ENCODE measurements at places on chromosomes 16 and 17.

- peak; percentile 38 for DNase-seq
Measured at GRCh38 chr17:10631048-10631700, 25.9 kb downstream of the MYH3 start.

- DNase-seq: peak; percentile 52
Measured at GRCh38 chr16:19559242-19559910, 3.9 kb downstream of the VPS35L start.

- DNase-seq: no peak
Measured at GRCh38 chr17:4206962-4207361, 56.8 kb downstream of the ANKFY1 start.

GRCh38 chr17:1724869-1725641 lies 551 bp downstream of the WDR81 start:
- DNase-seq: no peak

- DNase-seq: no peak
Measured at GRCh38 chr17:66268247-66268927, 34.0 kb upstream of the PRKCA start.

- no peak for DNase-seq
Measured at GRCh38 chr17:66313325-66313724, 10.9 kb downstream of the PRKCA start.

GRCh38 chr17:32266051-32266388 lies 388 bp downstream of the RHBDL3 start:
- DNase-seq: no peak

DNA sequence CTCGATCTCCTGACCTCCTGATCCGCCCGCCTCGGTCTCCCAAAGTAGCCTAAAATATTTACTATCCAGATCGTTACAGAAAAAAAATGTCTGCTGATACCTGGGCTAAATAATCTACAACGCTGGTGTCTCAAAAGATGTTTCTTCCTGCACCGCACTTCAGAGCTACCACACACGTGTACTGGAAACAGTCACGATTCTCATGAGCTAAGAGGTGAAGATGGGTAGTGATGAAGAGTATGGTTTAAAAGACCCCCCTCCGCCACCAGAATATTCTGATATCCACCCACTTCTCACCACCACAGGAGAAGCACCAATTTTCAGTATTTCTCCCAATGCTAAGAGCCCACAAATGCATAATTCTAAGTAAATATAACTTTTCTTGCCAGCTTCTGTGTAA lies 50.2 kb downstream of the SMG6 start:
- no peak for DNase-seq

DNA sequence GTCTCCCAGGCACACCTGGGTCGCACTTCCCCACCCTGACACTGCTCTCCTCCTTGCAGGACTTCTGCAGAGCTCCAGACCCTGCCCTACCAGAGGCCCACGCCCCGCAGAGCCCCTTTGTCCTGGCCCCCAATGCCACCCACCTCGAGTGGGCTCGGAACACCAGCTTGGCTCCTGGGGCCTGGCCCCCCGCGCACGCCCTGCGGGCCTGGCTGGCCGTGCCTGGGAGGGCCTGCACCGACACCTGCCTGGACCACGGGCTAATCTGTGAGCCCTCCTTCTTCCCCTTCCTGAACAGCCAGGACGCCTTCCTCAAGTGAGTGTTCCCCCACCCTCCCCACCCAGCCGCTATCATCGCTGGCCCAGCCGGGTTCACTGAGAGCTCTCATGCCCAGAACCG lies 79.6 kb downstream of the MGAT5B start:
- DNase-seq: no peak

GRCh38 chr17:28178800-28179199 lies 136.3 kb downstream of the NLK start:
- peak; percentile 13 for DNase-seq

DNA sequence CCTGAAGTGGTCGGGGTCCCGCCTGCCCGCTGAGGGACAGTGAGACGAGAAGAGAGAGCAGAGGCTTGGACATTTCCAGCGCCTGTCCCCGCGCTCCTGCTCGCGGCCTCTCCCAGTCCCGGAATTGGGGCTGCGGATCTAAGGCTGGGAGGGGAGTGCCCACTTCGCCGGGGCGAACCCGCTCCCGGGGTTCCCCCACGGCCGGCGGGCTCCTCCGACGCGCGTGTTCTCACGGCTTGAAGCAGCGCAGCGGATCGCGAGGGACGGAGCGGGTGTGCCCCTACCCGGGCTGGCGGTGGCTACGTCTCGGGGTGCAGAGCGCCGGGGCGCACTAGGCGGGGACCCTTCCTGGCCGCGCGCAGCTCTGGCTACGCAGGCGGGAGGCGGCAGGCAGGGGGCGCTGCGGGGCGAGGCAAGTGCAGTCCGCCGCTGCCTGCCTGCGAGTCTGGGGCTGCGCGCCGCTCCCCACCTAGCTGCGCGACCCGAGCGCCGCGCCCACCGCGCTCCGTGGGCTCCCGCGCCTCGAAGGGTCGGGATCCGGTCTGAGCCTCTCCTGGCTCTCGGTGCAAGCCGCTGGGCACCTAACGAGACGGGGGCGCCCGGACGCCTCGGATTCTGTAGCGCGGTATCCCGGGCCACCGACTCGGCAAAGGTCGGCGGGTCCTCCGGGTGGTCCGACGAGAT lies 1.2 kb downstream of the NGFR start:
- peak; percentile 38 for DNase-seq

- no peak for DNase-seq
Measured at GRCh38 chr16:59201160-59201559, 467.0 kb upstream of the GOT2 start.

GRCh38 chr16:54140057-54140787 lies 146.4 kb downstream of the IRX3 start:
- DNase-seq: no peak

DNA sequence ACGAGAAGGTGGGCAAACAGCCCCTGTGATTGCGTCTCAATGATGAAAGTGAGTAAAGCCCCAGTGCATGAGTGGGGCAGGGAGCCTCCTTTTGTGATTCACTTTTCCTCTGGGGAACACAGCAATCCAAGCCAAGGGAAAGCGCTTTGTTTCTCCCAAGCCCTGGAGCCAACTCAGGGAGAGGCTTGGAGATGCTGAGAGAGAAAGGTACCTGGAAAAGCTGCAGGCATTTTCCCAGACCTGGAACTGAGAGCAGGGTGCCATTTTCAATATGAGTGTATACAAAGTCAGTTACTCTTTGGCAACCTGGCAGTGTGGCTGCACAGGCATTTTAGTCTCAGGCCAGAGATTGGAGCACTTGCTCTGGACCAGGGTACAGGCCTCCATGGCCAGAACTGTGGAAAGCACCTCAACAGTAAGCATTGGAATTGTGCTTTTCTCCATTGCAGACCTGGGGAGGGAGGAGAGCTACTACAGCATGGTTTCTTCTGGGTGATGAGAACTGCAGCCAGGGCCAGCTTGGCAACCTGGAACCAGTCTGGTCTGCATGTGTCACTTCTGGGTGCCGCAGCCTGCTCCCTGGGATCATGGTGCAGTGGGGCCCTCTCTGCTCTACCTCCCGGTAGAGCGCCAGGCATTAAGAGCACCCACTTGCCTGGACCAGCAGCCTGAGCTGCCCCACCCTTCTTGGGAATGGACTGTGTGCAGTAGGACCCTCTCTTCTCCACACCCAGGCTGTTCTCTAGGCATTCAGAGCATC lies 89.0 kb upstream of the CDH5 start:
- no peak for DNase-seq

GRCh38 chr16:75203667-75204409 lies 3.1 kb downstream of the CTRB2 start:
- no peak for DNase-seq

GRCh38 chr16:28829747-28830146 lies 6.9 kb downstream of the ATXN2L start:
- DNase-seq: no peak

DNA sequence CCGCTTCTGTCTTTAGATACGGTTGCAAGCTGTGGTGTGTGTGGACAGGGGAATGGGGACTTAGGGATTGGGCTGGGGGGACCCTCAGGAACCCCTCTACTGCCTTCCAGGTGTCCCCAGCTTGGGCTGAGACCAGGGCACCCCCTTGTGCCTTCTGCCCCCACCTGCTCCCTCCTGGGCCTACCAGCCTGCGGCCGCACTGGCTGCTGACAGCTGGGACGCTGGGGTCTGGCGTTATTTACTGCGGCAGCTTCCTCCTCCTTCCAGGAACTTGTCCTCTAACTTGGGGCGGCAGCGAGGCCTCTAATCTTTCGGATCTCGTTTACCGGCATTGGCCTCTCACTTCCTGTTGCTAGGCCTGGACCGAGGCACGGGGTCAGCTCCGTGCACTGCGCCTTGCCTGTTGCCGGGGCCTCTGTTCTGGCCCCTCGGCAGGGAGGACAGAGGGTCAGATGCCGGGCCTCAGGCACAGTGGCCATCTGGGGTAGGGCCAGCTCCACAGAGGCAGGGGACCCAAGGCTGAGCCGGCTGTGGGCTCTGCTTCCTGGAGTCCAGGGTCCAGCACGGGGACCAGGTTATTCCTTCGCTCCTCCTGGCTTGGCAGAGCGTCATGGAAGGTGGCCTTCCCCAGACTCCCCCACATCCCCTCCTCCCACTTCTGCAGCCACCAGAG lies 31.8 kb downstream of the TMEM235 start:
- DNase-seq: no peak

DNA sequence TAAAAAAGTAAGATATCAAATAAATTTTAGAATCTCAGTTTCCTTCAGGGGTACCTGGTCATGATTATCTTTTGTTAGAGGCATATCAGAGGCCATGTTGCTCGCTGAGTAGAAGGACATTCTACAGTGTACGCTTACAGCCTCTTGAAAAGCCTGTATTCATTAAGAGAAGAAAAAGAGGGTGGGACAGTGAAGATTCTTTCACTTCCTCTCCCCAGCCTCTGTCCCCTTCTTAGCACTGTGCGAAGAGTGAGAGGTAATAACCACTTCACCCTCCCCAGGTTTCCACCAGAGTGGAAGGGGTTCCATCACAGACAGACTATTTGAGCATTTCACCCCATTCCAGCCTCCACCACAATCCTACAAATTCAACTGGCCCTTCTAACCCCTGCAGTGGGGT lies 4.8 kb upstream of the LPO start:
- no peak for DNase-seq

DNA sequence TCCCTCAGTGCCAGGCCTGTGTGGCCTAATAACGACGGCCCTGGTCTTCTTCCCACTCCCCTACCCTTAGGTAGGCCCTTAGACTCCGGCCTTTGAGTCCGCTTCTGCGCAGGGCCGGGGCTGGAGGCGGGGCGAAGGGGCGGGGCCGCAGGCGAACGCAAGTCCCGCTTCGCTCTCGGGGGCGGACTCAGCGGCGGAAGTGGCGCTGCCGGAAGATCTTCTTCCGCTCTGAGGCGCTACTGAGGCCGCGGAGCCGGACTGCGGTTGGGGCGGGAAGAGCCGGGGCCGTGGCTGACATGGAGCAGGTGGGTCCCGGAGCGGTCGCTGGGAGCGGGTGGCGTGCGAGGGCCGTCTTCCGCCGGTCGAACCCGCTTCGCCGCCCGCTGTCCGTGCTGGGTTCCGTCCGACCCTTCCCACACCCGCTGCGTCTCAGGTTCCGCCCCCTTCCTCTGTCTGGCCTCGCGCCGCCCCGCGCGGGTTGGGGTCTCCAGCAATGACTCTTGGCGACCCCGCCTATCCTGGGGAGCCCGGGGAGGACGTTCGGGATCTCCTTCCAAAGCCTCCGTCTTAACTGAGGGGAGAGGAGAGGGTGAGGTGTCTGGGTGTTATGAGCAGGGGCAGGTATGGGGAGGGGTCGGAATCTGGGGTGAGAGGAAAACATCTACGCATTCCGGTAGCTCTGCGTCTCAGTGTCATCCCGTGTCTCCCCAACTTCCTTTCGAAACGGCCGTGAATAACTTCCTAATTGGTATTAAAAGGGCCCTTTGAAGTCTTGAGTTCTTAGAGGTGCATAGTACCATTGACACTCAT lies at the start of gene STARD3:
Gene STARD3 (plus strand): TSS at position 218 of the 810 bp plus-strand sequence. CDS start 16,388 bp downstream, outside the sequence.
- peak; percentile 81 for DNase-seq

DNA sequence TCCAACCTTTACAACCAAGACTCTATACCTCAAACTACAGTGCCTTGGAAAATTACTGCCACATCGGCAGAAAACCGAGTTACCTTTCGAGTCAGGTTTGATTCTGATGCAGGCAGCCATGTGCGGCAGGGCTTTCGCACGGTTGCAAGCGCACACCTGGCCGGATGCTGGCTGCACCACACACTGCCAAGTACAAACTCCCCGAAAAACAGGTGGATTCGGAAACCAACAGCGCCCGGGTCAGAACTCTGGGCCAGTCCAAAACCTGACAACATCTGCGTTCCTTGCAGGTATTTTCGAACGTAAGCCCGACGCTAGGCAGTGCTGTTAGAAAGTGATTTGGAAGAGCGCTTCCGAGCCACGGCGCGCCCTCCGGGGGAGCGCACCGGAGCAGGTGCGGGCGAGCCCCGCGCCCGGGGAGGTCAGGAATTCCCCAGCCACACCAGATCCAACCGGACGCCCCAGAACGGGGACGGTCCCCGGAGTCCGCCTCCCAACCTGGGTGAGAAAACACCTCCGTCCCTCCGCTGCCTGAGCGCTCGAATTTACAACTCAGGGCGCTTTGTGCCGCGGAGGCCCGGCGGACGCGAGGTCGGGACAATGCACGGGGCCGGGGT lies 1.2 kb downstream of the USP7 start:
- no peak for DNase-seq

DNA sequence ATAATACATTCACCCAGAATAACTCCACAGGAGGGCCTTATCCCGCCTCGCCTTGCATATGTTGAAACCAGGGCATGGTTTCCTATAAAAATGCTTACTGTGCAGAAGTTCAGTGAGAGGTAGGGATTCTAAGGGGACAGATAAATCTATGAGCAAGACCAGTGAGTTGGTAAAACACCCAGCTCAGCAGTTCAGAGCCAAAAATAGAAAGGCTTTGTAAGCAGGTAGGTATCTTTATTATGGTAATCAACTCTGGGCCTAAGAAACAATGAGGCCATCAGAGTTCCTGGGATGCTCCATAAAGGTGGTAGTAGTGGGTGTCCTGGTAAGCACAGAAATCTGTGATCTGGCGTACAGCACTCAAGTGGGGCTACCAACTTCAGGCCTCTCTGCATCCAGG lies 549.4 kb upstream of the CDH5 start:
- no peak for DNase-seq

- no peak for DNase-seq
Measured at GRCh38 chr16:79664407-79664806, 63.9 kb upstream of the MAF start.

DNA sequence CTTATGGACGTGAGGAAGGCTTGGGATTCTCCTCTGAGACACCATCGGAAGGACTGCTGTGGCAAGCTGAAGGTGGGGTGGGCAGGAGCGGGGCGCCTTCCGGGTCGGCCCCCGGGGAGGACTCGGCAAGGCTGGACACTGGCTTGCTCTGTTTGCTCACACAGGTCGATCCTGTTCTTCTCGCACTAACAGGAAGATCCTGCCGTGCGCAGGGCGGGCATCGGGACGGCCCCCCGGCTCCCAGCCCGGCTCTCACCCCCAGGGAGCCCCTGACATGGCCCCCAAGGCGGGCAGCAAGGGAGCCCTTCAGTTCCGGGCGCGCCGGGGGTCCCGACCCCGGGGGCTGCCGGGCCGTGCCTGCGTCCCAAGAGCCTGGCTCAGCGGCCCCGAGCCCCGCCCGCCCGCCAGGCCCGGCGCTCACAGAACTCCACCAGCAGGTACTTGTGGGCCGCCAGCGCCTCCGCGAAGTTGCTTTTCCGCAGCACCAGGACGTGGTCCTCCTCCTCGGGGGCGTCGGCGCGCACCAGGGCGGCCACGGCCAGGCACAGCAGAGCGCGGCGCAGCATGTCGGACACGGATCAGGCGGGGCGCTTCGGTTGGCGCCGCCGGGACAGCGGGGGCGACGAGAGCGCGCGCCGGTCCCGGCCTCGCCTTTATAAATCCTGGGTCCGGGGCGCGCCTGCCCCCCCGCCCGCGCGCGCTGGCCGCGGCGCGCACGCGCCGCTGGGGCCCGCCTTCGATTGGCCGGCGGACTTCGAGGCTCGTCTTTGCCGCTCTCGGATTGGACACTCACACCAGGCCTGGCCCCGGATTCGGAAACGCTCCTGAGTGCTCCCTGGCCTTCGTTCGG lies at the start of gene P4HB:
Gene P4HB (minus strand): TSS at position 630 of the 850 bp plus-strand sequence. CDS start 64 bp downstream, at position 566.
- no peak for DNase-seq

GRCh38 chr17:45873728-45874127 lies 20.6 kb upstream of the MAPT start:
- DNase-seq: no peak

Data from COLO829 (cell line).